ENCODE measurements at places on chromosomes 5 and 9.
A peak's percentile ranks its signal among the peaks of the same experiment; 100 is the strongest.

DNA sequence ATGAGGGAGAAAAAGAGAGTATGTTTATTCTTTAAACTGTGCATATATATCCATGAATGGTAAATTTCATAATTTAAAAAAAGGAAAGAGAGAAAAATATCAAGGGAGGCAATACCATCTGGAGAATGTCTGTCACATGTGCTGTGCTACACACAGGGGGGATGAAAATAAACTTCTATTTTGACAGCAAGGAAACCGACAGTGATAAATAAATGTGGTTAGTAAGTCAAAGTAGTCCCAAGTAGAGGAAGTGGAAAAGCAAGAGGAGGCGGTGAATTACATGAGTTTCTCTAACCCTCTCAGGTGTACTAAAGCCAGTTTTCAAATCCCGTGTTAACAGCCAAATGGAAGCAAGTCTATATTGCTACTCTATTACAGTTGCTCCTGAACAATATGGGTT lies 83.3 kb downstream of the ICE1 start:
- DNase-seq, result no peak

DNA sequence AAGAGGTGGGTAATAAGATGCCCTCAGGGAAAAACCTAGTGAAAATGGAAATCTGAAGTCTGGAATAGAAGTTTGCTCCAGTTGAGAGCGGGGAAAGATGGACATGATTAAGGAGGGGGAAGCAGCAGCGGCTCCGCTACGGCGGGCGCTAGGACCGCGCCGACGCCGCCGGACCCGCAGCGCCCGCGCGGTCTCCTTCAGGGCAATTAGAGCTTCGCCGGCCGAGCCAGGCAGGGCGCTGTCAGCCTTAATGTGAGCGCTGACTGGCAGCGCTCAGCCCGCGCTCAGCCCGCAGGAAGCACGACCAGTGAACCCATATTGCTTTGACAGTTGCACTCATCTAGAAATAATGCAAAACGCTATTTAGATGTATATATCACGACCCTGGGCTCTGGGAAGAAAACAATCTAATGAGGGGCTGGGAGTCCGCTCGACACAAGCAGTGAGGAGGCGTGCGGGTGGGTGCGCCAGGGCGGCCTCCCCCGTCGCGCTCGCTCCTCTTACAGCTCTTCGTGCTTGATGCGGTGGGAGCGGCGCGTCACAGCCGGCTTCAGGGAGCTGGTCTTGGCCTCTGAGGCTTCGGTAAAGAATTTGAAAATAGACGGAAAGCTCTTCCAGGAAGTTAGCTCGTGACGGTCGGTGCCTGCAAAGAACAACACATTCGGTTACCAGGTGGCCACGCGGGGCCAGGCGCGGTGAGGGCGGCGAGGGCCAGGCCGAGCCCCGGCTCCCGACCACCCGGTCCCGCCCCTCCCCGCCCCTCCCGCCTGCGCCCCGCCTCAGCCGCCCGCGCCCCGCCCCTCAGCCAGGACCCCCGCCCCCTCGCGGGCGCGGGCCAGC lies 37.7 kb downstream of the NR2F1 start:
- peak; percentile 56 for DNase-seq

DNA sequence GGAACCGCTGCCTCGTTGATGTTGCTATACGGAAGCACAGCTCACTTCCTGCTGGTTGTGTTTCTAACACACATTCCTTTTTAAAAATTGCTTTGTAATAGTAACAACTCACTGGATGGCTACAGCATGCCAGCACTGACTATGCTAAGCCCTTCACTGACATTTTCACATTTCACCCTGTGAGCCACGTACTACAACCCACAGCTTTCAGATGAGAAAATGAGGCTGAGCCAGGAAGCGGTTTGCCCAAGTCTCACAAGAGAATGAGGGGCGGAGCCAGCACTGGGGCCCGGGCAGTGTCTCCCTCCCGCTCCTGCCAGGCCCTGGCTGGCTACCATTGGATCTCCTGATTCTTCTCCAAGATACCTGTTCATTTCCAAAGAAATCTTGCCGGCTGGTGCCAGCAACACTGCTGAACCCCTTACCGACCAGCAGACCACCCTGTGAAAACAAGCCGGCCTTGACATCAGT lies 38.3 kb downstream of the FAM78A start:
- DNase-seq, result peak; percentile 93

DNA sequence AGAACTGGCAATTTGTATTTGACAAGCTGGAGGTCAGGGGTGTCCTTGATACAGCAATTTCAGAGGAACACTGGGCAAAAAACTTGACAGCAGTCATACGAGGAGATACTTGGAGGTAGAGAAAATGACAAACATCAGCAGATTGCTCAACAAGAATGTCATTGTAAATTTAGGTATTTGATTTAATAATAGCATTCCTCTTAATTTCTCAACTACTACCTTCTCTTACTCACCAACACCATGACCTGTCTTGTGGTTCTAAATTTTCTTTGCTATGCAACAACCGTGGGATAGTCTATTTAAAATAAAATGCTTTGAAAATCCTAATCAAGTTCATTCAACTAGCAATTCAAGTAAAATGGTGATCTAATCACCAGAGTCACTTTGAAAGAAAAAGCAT lies 128.4 kb downstream of the DNAH5 start:
- no peak for DNase-seq

DNA sequence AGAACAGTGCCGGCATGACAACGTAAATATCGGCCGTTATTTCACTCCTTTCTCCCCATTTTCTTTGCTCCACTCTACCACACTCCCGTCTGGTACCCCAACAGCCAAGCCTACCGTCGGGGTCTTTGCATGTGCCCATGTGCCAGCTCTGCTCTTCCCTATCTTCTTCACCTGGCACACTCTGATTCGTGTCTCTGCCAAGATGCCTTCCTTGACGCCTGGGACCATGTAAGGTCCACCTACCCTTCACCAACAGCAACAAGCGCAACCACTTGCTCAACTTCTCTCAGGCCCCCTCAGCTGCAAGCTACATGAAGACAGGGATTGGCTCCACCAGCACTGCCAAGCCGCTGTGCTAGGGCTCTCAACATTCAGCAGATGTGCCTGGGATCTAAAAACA lies 4.4 kb downstream of the MGAT1 start:
- DNase-seq, result no peak

GRCh38 chr5:149827086-149827485 lies 97.0 kb downstream of the PPARGC1B start:
- DNase-seq, result no peak

- DNase-seq, result no peak
Measured at GRCh38 chr9:100285080-100285479, 67.7 kb downstream of the TEX10 start.

GRCh38 chr9:78792745-78793144 lies 495.8 kb downstream of the PSAT1 start:
- no peak for DNase-seq

- no peak for DNase-seq
Measured at GRCh38 chr9:87706066-87706739, 19.7 kb upstream of the CTSL start.

DNA sequence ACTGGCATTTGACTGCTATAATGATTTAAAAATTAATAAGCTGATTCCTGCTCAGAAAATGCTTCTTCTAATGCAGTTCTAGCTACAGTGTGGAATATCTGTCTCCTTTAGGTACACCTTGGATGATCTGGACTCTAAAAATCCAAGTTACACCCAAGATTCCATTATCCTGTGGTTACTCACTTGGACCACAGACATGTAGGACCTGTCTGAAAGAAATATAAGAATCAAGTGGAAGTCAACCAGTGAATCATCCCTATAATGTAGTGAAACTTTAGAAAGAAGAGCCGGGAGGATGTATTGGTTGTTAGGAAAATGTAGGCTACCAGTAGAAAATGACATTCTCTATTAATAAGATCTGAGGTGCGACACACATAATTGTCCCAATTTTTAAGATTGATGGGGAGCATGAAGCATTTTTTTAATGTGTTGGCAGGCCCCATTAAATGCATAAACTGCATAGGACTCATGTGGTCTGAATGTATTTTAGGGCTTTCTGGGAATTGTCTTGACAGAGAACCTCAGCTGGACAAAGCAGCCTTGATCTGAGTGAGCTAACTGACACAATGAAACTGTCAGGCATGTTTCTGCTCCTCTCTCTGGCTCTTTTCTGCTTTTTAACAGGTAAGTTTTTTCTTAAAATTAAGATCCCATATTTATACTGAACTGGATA lies at the start of gene SPINK6:
Gene SPINK6, plus strand, starts transcription at position 512 of the 673 bp plus-strand sequence. Its CDS starts 55 bp downstream, at position 567.
- DNase-seq, result no peak

DNA sequence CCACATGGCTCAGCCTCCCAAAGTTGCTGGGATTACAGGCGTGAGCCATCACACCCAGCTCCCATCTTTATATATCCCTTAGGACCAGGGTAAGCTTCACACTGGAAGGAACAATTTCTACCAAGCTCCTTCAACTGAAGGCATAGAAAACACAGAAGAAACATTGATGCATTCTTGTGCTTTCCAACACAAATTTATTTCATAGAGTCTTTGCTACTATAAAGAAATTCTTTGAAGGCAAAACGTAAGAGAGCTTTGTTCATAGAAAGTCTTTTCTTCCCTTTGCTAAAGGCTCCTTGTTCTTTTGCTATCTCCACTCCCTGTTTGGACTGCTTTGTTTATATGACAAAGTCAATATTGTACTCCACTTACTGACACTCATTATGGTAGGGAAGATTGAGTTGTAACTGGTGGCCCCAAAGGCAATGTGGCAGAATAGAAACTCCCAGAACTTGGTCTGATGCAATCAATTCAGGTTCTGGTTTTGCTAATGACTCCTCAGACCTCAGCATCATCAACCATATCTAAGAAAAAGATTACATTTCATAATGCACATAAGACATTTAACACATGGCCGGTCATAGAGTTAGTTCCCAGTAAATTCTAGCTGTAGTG lies 97.4 kb upstream of the CLINT1 start:
- no peak for DNase-seq

DNA sequence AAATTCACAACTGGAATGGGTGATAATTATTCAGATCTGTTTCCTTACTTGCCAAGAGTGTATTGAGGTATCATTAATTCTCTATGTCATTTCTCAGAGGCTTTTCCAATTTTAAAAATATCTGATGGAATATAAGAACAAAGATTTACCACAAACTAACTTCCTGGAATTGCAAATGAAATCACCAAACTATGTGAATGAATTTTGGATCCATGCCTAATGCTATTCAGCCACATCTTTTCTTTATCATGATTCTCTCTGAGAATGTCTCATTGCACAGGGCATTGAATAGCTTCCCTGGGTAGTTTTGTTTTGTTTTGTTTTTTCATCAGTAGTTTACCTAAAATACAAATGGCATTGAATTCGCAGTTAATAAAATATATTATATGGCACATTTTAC lies 146.9 kb upstream of the FBN2 start:
- DNase-seq, result no peak

GRCh38 chr9:125189011-125189360 lies 617 bp downstream of the PPP6C start:
- peak; percentile 37 for DNase-seq

DNA sequence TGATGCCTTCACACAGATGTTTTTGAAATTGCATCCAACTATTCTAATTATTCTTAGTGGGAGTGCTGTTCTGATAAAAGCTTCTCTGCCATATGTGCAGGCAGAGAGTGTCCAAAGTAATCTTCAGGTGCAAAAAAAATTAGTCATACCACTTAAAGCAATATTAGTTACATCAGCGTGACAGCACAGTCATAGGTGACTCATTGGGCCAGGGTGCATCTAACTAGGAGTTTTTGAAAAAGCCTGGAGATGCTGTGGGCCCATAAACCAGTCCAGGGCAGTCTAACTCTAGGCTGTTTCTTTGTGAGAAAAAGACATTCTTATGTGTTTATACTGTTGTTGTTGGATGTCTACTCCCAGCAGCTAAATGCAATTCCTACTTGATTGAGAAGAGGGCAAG lies 33.0 kb upstream of the C6 start:
- no peak for DNase-seq

DNA sequence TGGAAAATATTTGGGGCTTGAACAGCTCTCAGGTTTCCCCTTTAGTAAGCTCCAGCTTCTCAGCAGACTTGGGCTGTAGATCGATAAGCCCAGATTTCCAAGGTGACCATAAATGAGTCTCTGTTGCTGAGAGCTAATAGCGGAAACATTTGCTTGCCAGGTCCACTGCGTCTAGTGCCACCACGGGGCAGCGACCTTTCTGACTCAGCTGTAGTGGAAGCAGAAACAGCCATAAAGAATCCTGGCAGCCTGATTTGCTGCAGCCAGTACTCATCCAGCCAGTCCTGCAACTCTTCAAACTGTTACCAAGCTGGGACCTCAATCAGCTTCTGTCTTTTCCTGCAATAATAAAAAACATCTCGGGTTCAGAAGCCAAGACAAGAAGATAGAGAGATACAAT lies 241.7 kb downstream of the DOCK8 start:
- DNase-seq, result no peak

DNA sequence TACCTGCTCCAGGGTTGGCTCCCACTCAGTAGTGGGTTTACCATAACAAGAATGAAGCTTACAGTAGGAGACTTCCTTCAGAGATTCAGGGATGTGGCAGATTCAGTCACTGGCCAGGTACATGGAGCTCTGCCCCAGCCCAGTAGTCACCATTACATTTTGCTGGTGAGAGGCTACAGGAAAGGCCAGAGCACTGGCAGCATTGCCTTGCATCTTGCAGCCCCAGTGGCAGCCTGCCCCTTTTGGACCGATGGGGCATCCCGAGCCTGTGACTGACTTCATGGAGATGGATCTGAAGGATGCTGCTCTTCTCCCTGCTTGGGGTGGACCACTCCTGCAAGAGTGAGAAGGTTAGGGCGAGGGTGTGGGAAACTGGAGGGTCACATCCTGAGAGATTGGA lies 16.8 kb downstream of the TAS2R1 start:
- DNase-seq, result no peak

DNA sequence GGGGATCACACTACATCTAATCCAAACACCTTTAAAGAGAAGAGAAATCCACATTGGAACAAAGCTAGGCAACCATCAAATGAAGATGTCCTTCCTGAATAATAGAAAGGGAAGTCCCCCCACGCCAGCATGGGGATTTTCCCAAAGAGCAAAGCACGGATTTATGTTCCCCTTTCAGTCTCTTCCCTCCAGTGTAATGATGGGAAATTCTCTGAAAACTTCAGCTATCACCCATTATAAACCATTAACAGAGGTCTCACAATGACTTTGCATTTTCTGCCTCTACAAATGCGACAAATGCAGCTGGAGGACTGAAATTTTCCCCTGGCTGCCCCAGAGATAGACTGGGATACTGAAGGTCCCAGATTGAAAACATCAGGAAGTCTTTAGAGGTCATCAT lies 368.7 kb downstream of the EFNA5 start:
- DNase-seq, result no peak

DNA sequence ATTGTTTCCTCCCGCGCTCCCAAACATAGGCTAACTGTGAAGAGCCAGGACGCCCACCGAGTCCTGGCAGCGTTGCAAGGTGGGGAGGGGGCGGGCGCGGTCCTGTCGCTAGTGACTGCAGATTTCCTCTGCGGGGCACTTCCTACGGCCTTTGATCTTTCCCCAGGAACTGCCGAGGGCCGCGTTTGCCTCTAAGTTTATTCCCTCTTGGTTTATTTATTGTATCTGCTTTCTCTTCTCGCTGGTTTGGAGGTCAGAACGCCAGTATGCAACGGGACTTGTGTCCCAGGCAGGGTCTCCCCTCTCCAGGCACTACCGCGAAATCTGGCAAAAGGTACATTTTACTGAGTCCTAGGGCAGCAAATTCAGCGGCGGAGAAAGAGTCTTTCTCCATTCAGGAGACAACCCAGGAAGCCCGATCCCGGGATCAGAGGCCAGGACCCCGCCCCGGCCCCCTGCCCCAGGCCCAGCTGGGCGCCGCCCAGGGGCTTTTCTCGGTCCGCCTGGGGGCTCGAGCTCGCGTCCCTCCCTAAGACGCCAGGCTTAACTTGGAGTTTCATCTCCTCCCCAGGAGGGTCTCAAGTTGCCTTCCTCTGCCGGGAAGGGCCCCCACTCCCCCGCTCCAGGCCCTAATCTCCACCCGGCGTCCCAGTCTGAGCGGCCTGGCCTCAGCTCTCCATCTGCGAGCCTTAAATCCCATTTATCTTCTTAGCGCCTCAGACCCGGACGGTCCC lies 884 bp upstream of the EGFLAM start:
- no peak for DNase-seq

All from CD4-positive, alpha-beta T cell treated with Interleukin-6 for 4 hours (primary cell).